D341Med (cell line): ENCODE measurements at places on chromosomes 6 and 20.
A peak's percentile ranks its signal among the peaks of the same experiment; 100 is the strongest.

DNA sequence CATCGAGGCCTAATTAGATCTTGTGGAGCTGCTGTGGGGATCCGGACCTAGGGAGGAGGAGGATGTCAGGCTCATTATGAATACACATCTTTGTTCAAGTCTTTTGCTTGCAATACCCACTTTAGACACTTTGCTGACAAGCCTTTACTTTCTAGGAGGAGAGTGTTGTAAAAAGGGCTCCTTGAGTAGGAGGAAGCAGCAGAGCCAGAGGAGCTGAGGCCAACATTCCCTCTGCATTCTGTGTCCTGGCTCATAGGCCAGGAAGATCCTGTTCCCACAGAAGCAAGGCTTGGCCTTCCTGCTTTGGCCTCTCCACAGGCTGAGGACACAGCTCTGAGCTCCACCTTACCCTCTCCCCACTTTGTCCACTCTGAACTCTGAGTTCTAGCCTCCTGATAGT is 67.1 kb downstream of the TPD52L1 start:
- DNase-seq: no peak

DNA sequence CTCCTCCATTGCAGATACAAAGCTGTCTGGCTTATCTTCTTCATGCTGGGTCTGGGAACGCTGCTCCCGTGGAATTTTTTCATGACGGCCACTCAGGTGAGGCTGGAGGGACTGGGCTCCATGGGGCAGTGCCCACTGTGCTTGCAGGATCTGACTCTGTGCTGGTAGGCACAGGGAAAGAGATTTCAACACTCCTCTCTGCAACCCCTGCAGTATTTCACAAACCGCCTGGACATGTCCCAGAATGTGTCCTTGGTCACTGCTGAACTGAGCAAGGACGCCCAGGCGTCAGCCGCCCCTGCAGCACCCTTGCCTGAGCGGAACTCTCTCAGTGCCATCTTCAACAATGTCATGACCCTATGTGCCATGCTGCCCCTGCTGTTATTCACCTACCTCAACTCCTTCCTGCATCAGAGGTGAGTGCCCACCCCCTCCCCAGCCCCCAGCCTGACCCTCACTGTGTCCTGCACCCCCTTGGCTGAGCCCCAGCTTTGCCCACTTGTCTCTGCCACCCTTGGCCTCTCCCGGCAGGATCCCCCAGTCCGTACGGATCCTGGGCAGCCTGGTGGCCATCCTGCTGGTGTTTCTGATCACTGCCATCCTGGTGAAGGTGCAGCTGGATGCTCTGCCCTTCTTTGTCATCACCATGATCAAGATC is 6.1 kb downstream of the SLC29A1 start:
- no peak for DNase-seq

- DNase-seq: no peak
Measured at GRCh38 chr6:42441697-42442081, 10.0 kb downstream of the TRERF1 start.

DNA sequence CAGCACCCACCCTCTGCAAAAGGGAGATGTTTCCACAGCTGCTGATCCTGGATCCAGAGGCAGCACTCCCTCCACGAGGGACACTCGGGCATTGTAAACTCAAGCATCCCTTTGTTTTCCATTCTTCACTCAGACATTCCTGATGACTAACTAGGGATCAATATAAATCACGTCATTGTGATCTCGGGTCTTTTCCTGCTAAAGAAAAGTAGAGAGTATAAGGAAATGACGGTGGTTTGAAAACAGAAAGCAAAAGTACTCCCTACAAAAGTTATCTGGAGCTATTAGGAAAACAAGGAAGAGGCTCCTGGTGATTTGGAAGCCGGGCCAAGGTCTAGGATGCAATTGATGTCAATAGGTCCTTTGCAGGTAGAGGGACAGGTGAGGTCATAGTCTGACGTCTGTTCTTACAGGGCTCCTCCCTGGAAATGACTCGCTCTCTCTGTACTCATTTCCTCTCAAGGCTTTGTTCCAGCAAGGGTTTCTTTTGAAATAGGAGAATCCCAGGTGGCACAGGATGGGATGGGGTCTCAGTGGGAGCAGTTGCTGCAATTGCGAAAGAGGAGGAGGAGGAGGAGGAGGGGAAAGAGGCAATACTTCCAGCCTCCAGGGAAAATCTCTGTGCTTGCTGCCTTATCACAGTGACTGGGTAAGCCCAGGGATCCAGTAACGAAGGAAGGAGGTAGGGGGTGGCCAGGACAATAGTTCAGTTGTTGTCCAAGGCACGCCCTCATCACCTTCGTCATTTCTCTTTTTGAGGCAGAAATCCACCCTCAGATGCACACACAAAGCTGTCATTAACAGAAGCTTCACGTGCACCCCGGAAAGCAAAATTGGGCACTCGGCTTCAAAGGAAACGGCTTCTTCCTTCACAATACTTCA is 222.8 kb downstream of the LY86 start:
- no peak for DNase-seq

DNA sequence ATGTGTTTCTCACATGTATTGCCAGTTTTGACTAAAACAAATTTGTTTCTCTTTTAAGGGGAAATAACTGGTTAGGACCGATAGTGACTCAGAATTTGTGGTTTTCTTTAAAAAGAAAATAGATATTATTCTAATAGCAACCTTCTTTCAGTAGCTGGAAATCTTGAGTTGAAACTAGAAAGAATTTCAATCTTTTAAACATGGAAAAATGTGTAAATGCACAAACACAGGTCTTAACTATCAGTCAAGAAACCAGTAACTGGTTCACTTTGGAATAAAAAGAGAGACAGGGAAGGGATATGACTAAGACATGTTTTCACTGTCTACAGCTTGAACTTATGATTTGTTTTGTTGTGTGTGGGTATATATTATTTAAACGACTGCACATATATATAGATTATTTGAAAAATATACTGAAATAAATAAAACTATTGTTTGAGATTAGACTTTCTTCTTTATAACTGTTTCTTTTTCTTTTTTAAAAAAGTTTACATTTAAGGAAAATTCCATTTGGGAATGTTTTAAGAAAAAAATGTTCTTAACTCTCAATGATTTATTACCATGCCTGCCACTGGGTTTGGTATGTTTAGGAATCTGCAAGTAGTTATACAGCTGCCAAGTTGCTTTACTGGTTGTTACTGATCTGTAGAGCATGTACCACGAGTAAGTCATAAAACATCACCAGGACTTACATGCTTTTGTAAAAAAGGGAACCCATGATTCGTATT is 753.3 kb upstream of the MARCKS start:
- DNase-seq: no peak

GRCh38 chr6:133166766-133167165 is 74.4 kb upstream of the EYA4 start:
- no peak for DNase-seq

DNA sequence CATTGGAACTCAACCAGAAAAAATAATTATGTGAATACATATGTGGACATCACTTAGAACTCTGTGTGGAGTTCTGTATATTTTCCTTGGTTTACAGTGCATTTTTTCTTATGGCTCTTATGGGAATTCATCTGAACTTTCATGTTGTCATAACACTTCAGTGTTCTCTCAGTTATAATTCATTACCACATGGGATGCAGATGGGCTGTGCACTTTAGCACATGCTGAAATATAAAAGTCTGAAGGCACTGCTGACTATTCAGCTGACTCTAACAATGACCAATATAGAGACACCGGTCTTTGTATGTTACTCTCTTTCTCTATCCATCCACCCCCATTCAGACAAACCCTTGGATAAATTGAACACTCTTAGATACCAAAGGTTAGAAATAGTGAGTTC is 29.3 kb downstream of the GRIK2 start:
- no peak for DNase-seq

DNA sequence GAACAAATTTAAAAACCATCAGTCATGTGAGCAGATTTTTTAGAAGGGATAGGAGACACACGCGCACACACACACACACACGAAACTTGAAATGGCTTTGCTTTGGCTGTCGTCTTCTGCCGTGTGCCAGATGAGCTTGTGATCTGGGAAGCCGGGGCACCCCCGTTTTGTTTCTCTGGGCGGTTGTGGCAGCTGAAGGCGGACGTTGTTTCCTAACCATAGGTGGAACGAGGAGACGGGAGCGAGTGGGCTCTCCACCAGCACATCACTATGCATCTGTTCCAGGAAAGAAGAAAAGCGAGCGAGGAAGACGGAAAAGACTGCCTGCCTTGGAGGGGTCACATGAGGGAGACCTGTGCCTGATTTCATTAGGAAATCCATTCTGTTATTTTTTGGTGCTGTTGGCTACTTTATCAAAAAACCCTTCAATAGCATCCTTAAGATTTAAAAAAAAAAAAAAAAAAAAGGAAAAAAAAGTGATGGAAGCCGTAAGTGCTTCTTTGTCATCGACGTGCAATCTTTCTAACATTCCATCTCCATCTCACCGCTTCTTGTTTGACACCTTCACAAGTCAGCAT is 142.1 kb downstream of the DTNBP1 start:
- DNase-seq: peak; percentile 14

GRCh38 chr6:160767647-160768019 is 65.6 kb downstream of the PLG start:
- no peak for DNase-seq

DNA sequence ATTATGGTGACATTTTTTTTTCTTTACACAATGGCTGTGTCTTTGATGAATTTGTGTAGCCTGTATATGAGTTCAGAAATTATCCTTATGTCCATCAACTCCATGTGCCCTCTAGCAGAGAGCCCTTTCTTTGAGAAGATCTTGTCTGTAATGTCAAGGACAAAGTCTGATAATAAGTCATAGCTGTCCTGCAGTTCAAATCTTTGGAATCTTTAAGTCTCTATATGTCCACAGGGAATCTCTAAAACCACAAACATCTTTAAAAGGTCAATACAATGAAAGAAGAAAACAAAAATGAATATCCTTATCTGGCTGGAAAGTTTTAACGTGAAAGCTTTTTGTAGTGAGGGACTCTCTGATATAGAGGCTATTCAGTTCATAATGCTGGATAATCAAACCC is 16.9 kb upstream of the TMEM14A start:
- no peak for DNase-seq

DNA sequence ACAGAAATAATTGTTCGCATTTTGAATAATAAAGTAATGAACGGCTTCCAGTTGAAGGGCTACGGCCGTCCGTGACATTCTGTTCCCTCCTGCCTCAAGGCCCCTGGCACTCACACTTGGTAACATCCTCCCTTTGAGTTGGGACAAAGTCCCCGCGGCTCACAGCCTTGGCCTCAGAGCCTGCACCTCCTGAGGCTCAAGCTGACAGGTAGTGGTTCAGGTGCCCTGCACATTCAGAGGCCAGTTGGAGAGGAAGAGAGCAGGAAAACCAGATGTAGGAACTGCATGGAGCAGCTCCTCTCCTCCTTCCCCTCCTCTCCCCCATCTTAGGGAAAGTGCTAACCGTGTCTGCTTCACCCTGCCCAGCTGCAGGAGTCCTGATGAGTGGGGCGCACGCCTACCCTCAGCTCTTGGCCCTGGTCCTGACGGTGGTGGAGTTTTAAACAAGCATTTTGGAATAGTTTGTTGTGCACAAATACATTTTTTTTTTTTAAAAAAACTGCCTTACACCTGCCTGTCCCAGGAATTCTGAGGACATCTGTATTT is 393.1 kb downstream of the SMOC2 start:
- DNase-seq: no peak

- DNase-seq: no peak
Measured at GRCh38 chr6:25899123-25899522, 25.1 kb upstream of the SLC17A3 start.

- DNase-seq: no peak
Measured at GRCh38 chr20:3741836-3742458, 9.5 kb downstream of the HSPA12B start.

GRCh38 chr20:59571551-59572314 is 32.6 kb upstream of the PHACTR3 start:
- DNase-seq: peak; percentile 88

DNA sequence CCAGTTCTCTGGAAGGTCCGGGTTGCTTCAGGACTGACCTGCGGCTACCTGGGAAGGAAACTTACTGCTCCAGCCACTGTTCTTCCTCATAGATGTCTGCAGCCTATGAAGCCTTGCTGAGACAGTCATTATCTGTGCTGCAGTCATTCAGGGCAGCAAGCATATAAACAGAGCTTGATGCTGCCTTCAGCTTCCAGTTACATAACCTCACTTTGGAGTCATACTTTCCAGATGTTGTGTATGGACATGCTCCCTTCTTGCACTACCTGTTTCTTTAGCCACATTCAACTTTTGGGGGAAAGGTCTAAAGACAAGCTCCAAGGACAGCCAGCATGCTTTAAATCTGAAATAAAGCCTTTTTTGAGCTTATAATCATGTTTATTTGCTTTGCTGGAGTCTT is 98.1 kb downstream of the SLC24A3 start:
- no peak for DNase-seq

DNA sequence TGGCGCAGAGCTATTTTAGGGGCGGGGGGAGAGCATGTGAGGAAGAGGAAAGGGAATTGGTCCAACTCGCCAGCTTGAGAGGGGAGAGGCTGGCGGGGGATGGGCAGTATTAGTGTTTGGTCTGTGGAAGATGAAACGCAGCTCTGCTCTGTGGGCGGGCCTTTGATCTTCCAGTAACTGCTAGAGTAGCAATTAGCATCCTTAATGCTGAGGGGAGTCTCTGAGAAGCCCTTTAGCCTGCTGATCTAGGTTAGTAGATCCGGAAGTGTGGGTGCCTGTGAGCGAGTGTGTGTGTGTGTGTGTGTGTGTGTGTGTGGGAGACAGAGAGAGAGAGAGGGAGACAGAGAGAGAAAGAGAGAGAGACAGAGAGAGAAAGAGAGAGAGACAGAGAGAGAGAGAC is 117.2 kb upstream of the BACH2 start:
- DNase-seq: no peak

GRCh38 chr6:36413489-36414480 is 26.3 kb upstream of the ETV7 start:
- DNase-seq: no peak

- DNase-seq: no peak
Measured at GRCh38 chr6:16712931-16713484, 48.3 kb downstream of the ATXN1 start.

DNA sequence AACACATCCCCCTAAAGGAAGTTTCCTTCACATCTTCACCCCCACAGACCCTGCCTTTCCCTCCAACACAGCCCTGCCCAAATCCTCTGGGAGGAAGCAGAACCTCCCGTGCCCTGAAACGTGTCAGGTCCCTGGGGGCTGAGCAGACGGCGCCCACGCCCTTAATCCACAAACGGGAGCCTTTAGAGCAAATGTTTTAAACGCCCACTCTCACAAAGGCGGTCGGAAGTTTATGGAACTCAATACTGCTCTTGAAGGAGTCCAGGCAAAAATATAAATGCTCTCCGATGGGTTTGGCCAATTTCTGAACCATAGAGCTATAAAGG is 237.1 kb upstream of the AFDN start:
- no peak for DNase-seq

DNA sequence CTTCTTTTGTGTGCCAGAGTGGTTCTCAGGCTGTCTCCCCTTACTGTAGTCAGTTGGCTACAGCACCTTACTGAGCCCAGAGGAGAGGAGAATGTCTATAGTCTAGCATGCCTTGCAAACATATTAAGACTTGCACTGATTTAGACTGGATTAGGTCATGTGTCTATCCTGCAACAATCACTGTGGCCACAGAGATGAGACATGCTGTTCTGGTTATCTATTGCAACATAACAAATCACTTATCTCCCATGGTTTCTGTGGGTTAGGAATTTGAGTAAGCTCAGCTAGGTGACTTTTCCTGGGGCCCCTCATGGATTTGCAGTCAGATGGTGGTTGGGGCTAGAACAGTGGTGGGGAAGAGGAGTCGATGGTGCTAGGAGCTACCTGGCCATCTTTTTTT is 261.3 kb downstream of the SOD2 start:
- no peak for DNase-seq
